Calu3 (cell line): ENCODE measurements at places on chromosomes 16 and 17. TPM values are rescaled to one million over a fixed set of nuclear protein-coding genes. Genes with fewer than 3 reads are reported as not detected.

Gene GNAO1
- 0.17 TPM in 1 of 2 replicates, not detected in the other for total RNA-seq

DNA sequence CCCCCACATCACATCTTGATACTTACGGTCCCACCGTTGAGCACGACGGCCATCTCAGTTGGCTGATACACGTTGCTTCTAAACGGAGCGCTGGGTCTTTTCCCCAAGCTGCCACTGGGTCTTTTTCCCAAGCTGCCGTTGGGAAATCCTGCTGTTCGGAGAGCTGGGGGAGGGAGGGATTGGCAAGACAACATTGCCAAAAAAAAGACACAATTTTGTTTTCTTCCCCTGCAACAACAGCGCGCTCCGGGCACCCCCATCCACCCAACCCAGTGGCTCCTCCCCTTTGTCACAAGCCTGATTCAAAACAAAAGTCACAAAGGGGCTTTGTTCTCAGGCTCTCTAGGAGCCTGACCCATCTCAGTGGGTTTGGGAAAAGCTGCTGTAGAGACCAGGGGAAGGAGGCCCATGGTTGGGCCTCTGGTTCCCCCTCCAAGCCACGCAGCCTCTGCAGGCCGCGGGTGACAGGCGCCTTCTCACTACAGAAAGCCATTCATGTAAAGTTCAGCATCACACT is 22.8 kb downstream of the GPRC5B start:
- H3K4me1 ChIP-seq: peaks cover 11% of the 10 kb centered on the region
- H3K27me3 ChIP-seq: no peaks in the 10 kb centered on the region
- H3K36me3 ChIP-seq: peaks cover 92% of the 10 kb centered on the region
- no peak overlapping the region for H3K4me3 ChIP-seq

GRCh38 chr16:73536931-73537330 is 489.0 kb upstream of the ZFHX3 start:
- no peak for DNase-seq
- peaks cover 47% of the 10 kb centered on the region for H3K27me3 ChIP-seq
- H3K27ac ChIP-seq: no peak overlapping the region
- no peak overlapping the region for H3K4me3 ChIP-seq
- no peaks in the 10 kb centered on the region for H3K36me3 ChIP-seq

Gene TOP2A
- total RNA-seq: 1,389 and 1,672 TPM in 2 replicates

Gene SLFN5
- 104 and 141 TPM in 2 replicates for total RNA-seq

DNA sequence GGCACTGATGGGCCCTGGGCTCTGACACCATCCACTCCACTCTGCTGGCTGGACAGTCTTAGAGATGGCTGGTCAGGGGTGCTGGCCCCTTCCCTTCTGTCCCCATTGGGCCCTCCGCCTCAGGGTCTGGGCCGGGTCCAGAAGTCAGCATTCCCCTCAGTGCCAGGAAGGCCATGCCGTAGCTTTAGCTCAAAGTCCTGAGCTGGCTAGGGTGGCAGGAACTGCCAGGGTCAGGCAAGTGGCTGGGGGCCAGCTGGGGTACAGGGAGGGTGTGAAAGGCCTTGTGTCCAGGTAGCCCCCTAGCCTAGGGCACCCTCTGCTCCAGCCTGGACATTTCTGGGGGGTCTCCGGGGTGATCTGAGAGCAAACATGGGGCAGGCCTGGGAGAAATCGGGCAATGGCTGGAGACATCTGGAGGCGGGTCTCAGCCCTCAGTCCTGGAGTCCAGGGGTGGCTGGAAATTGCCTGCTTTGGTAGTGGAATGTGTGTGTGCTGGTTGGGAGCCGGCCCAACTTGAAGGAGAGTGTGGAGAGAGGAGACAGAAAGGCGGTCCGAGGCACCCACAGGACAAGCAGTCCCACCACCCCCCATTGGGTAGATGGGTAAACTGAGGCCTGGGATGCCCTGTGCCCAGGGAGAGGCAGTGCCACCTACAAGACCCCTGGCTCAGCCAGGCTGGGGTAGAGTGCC is 32.5 kb downstream of the TPSG1 start:
- no peak for DNase-seq
- peaks cover 6% of the 10 kb centered on the region for H3K36me3 ChIP-seq
- H3K27me3 ChIP-seq: peaks cover 74% of the 10 kb centered on the region
- H3K27ac ChIP-seq: no peak overlapping the region
- H3K4me1 ChIP-seq: no peaks in the 10 kb centered on the region

- H3K4me3 ChIP-seq: no peak overlapping the region
- no peak for DNase-seq
- no peaks in the 10 kb centered on the region for H3K36me3 ChIP-seq
- no peaks in the 10 kb centered on the region for H3K27me3 ChIP-seq
- no peak overlapping the region for H3K27ac ChIP-seq
Measured at GRCh38 chr17:41231731-41232130, 518 bp upstream of the KRTAP9-3 start.
